ENCODE measurements at places on chromosomes 7 and 10. TPM values are rescaled to one million over a fixed set of nuclear protein-coding genes. Genes with fewer than 3 reads are reported as not detected.

- no peak for DNase-seq
Observed at GRCh38 chr7:29955799-29956486, 33.7 kb downstream of the SCRN1 start.

CC2D2B gene
- total RNA-seq = 2.5 TPM

DNA sequence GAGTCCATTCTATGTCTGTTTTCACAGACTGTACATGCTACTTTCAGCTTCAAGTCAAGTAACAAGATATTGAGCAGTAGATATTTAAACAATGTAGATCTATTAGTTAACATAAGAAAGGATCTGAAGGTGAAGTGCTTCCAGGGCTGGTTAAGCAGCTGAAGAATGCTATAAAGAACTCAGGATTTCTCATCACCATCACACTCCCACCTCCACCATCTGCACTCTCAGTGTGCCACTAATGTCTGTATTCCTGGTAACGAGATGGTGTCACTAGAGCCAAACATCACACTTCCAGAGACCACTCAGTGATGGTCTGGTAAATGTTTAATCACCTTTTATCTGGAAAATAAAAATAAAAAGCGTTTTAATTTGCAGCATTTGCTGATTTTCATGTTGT, 224.0 kb upstream of the FERD3L start:
- no peak for DNase-seq

DNA sequence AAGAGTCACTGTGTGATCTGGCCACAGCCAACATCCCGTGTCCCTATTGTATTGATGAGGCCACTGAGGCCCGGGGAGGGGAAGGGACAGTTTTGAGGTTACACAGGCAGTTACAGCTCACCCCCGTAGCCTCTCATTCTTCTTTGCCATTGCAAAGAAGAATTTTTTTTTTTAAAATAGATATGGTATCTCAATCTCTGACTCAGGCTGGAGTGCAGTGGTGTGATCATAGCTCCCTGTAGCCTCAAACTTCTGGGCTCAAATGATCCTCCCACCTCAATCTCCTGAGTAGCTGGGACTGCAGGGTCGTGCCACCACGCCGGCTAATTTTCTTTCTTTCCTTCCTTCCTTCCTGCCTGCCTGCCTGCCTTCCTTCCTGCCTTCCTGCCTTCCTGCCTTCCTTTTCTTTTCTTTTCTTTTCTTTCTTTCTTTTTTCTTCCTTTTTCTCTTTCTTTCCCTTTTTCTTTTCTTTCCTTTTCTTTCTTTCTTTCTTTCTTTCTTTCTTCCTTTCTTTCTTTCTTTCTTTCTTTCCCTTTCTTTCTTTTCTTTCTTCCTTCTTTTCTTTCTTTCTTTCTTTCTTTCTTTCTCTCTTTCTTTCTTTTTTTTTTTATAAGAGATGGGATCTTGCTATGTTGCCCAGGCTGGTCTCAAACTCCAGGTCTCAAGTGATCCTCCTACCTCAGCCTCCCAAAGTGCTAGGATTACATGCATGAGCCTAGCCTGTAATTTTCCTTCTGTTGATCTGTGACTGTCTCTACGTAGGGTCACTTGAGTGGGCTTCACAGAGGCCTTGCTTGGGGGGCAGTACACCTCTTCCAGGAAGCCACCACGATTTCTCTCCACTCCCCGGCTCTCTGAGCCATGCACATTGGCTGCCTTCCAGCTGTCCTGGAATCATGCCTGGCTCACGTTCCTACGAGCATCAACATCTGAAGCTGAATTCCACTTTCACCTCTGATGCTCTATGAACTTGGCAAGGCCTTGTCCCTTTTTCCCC, 31.3 kb downstream of the TMEM270 start:
- no peak for DNase-seq

OPALIN gene
- not detected for total RNA-seq

DNA sequence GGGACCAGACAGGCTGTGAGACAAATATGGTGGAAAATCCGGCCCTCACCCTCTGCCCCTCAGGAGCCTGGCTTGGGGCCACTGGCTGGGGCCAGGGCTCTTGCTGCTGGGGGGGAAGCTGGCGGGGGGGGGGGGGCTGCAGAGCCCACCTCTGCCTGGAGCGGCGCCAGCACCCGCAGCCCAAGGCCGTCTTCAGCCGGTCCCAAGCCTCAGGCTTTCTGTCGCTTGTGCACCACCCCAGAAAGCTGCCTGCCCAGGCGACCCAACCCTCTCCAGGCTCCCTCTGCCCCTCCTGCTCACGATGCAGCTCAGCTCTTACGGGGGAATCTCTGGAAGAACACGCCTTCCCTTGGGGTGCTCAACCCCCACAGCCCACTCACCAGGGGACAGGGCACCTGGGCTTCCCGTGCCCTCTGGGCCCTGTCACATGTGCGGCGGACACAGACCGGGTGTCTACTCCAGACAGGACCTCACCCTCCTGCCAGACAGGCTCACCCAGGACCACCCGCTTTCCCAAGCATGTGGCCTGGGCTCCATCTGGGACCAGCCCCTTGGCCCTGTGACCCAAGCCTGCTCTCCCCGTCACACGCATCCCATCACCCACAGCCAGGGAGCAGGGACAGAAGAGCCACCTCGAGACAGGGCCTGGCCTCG, 43.9 kb downstream of the DPYSL4 start:
- no peak for DNase-seq

LIPN gene
- not detected for total RNA-seq

DNA sequence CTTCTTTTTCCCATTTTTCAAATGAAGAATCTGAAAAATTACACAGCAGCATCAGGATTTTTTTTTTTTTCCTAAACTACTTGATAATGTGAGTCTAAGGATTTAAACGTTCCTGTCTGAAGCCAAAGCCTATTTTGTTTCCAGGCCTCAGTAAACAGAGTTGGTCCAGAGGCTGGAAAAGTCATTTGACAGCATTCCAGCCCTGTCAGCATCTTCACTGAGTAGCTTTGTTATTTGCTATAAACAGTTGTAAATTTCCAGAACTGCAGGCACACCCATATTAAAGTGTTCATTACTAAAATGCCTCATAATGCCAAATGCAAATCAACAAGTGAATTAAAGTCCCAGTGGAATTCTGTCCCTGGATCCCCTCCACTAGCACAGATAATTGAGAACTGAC, 35.5 kb upstream of the KMT2E start:
- no peak for DNase-seq

DNA sequence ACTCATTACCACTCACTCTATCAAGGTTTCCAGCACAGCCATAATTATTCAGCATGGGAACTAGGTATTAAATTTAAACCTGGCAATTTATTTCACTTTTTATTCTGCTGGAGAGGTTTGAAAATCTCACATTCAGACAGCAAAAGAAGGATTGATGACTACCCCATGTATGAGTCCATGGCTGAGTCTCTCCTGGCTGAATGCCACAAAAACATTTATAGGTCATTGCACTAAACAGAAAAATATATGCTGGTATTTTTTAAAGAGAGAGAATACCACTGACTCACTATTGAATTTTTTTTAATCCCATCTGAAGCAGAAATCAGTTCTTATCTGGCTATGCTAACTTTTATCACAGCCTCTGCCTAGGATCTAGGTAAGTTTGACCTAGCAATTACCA, 336.3 kb downstream of the PPP1R3A start:
- DNase-seq = no peak

GRCh38 chr10:97923057-97923456, 73.4 kb downstream of the GOLGA7B start:
- no peak for DNase-seq

GRCh38 chr7:123637203-123637602, 18.5 kb upstream of the LMOD2 start:
- no peak for DNase-seq

- DNase-seq = no peak
Observed at GRCh38 chr10:124175701-124176348, 82.4 kb upstream of the CHST15 start.

FAM171A1 gene
- total RNA-seq = 8.6 TPM

- DNase-seq = no peak
Observed at GRCh38 chr10:101272229-101272868, 43.1 kb upstream of the LBX1 start.

DNA sequence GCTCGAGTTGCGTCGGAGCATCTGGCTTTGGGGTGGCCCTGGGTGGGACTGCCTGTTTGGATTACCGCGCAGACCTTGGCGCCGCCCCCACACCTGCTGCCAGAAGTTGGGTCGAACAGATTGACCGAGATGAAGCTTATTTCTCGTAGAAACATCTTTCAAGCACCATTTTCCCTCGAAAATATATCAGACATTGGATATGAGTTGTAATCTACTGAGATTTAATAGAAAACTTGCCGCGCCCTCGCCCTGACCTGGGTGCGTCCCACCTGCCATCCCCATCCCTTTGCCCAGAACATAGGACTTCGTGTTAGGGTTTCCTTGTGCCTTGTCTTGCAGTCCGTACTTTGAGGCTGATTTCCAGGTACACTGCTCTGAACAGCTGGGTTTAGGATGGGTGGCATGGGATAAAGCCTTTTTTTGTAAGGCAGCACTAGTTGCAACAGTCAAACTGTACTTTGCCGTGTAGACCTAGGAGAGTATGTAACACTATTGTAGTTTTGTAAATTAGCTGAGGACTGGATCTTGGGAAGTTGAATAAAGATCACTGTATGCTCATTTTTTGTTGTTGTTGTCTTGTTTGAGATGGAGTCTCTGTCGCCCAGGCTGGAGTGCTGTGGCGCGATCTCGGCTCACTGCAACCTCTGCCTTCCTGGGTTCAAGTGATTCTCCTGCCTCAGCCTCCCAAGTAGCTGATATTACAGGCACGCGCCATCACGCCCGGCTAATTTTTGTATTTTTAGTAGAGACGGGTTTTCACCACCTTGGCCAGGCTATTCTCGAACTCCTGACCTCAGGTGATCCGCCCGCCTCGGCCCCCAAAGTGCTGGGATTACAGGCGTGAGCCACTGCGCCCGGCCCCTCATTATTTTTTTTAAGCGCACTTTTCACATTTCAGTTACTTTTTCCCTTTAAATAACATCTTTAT, 978 bp downstream of the OGDH start:
- no peak for DNase-seq

KCTD7 gene
- 20.6 TPM for total RNA-seq

GRCh38 chr10:131758939-131759301, 141.9 kb upstream of the PPP2R2D start:
- DNase-seq = no peak

DNA sequence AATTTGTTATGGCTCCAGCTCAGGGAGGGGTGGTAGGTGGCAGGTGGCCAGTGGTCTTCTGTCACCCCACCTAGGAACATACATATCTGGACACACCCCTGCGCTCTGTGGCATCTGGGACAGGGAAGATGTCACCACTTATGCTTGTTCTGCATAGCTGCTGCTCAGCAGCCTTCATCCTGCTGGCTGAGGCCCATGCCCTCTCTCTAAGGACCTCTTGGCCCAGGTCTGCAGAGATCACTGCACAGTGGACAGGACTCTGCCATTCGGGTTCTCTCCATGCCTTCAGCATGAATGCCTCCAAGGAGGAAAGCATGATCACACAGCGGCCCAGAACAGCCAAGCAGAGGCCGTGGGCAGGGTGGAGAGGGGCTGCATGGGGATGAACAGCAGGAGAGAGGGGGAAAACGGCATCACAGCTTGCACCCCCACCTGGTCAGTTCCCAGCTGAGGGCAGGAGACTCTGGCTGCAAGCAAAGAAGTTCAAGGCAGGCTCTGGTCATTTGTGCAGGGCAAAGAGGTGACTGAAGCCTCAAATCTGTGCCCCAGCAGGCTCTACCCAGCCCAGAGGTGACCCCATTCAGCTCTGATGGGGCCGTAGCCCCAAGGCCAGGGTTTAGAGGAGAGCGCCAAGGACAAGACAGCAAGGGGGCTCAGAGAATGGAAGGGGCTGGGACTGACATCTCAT, 47.8 kb upstream of the GDF10 start:
- peak; percentile 65 for DNase-seq

GRCh38 chr7:31336202-31337001, 4.1 kb downstream of the NEUROD6 start:
- no peak for DNase-seq

GRCh38 chr7:121195874-121196273, 132.9 kb upstream of the WNT16 start:
- DNase-seq = no peak

RAMP3 gene
- total RNA-seq = 50.1 TPM

DNA sequence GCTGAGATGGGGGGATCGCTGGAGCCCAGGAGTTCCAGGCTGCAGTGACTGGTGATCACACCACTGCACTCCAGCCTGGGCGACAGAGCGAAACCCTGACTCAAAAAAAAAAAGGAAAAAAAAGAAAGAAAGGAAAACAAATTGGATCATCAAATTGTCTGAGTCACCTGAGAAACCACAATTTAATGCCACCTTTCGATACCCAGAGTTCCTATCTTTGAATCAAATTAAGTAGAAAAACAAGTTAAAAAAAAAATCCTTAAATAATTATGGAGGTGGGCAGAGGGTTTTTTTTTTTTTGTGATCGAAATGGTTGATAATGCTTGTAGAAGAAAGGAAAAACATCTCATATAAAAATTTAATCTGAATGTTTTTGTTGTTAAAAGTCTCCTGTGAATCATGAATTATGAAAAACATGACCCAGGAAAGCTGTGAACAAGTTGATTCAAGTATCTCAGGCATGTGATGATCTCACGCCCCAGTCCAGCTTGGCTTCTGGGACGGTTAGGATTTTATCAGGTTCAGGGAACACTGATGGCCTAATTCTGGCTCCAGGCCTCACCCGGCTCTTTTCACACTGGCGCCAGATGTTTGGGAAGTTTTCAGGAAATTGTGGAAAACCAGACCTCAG, 25.3 kb upstream of the CUX1 start:
- no peak for DNase-seq

DNA sequence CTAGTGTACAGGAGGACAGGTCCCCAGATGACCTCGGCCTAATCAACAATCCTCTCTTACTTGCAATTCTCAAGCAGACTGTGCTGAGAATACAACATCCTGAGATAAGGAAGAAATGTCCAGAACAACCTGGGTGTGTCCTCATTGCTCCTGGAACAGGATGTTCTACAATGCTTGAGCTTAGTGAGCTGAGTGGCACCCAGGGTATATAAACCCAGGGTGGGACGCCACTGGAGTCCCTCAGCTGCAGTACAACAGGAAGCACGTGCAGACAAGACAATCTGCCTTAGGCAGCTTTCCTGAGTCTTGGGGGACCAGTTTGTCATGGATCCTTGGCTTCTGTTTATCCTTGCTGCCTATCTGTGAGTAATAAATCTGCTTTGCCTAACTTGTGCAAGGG, 27.7 kb upstream of the SLC25A13 start:
- DNase-seq = no peak

GRM8 gene
- not detected for total RNA-seq

- DNase-seq = no peak
Observed at GRCh38 chr7:75772081-75773077, at the start of gene CCL26. Gene CCL26 (minus strand): TSS chr7:75772211. CDS start chr7:75772176, 35 bp downstream.

DNA sequence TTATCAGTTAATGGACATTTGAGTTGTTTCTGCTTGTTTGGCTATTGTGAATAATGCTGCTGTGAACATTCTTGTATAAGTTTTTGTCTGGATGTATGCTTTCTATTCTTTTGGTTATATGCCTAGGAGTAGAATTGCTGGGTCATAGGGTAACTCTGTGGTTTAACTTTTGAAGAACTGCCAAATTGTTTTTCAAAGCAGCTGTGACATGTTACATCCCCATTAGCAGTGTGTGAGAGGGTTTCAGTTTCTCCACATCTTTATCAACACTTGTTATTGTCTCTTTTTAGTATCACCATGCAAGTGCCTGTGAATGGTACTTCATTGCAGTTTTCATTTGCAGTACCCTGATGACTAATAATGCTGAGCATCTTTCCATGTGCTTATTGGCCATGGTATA, 2.1 kb upstream of the NDUFB8 start:
- no peak for DNase-seq

Data from vagina (tissue), 2 donors.